Aorta (tissue), 5 donors: ENCODE measurements at places on chromosomes 3 and 15. TPM values are rescaled to one million over a fixed set of nuclear protein-coding genes. Genes with fewer than 3 reads are reported as not detected.

DNA sequence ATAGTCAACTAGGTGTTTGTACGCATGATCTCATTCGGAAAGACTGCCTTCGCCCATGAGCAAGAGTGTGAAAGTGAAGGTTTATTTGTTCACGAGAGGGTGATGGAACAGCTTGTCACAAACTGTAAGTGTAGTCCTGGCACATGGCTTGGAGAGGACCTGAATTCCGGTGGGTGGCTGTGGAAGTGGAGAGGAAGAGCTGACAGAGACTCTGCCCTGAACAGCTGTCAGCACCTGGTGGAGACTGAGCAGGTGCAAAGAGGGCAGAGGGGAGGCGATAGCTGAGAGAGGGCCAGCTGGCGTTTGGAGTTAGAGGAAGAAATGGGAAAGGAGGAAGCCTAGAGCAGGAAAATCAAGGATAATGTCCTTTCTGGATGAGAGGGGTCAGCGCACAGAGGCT lies 155.7 kb downstream of the EEFSEC start:
- no peak for DNase-seq

DNA sequence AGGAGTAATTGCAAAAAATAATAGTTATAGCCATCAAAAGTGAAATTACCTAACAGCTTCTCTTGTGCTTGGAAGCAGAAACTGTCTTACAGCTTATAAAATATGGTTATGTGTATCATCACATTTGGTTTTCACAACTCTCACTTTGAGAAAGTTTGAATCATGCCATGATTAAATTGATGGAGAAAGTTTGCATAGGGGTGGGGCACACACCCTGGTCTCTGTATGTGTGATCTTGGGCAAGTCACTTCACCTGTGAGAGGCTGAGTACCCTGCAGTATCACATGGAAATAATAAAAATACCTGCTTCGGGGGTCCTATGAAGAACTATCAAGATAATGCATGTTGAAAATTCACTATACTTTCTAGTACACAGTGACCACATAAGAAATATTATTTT lies 471.4 kb downstream of the RAP2B start:
- DNase-seq: no peak

CHRM5 gene
- total RNA-seq: not detected

RBP2 gene
- total RNA-seq: not detected
